ENCODE measurements at places on chromosomes 3 and 15. TPM values are rescaled to one million over a fixed set of nuclear protein-coding genes. Genes with fewer than 3 reads are reported as not detected.

The DNASE1L3 gene
- not detected for polyA plus RNA-seq

DNA sequence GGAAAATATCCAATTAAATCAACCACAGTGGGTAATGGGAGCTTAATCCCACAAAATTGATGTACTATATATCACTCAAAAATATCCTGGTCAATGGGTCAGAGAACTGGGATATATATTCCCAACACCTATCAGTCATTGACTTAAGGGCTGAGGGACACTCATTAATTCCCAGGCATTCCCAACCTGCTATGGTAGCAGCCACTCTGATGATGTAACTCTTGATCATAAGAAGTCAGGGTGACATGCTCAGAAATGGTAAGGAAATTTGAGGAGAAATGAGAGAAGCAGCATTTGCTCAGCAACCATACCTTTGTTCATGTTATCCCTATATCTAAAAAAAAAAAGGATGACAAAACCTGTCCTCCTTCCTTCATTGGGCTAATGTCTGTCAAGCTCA, 3.1 kb upstream of the PLOD2 start:
- DNase-seq, result no peak

GRCh38 chr3:52388348-52388821, 56.5 kb downstream of the SEMA3G start:
- peak; percentile 48 for DNase-seq

- DNase-seq, result no peak
These were observed 207.6 kb downstream of the CHST2 start for GRCh38 chr3:143326983-143327778.

GRCh38 chr15:47773143-47773542, 55.8 kb downstream of the SEMA6D start:
- no peak for DNase-seq

DNA sequence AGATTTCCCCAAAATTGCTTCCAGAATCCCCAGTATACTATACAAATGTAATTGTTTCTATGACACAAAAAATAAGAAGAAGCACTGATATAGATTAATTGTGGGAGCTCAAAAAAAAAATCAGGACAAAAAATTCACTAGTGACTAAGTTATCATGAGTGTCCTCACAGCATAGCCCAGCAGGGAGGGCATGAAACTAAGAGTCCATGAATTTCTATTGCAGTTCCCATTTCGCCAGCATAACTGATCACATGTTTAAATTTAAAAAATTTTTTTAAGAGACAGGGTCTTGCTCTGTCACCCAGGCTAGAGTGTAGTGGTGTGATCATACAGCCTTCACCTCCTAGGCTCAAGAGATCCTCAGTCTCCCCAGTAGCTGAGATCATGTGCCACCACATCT, 10.6 kb downstream of the NCEH1 start:
- no peak for DNase-seq

DNA sequence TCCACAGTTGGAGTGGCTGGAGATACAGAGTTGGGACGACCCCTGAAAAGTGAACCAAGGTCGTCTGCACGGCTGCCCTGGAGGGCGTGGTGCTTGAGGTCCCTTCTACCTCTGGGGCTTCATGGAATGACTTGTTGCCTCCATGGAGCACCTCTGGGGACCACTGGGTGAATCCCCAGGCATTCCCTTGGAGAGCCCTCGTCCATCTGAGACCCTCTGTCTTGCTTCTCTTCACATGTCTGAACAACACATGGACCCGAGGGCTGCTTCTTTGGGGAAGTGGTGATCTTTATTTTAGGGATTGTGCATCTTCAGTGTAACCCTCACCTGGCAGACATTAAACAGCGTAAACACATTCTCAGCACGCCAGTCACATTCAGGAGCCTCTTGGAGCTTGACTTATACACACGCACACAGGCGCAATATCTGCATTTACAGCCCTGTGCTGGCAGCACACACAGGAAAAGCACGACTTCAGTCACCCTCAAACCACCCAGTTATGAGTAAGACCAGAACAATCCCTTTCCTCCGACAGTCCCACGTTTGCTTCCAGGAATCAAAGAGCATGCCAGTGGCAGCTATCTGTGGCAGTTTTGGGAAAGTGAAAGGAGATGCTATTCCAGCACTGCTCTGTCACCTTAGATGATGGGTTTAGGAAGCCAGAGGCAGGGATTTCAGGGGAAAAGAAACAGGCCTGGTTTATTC, 12.6 kb downstream of the FAM107A start:
- DNase-seq, result no peak

DNA sequence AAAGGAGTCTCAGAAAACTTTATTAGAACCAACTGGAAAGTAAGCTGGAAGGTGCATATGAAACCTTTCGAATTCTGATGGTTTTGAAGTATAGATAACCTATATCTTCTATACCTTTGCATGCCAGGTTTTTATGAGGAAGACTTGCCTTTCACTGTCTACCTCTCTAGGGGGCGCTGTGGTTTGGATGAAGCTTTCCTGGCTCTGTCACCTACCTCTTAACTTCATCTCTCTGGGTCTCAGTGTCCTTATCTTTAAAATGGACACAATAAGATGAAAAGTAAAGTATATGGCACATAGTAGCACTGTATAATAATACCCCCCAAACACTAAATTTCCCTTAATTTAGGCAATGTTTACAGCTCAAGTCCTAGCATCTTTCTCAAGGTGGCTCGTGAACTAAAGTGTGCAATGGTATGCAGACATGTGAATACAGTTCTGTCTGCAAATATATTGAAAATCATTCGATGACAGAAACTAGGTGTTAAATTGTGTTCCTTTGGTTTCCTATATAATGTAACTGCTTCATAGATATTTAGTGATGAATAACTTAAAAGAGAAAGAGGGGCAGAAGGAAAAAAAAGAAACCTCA, 314.3 kb downstream of the CHST2 start:
- DNase-seq, result peak; percentile 26

GRCh38 chr15:29361560-29361959, 91.9 kb upstream of the NSMCE3 start:
- no peak for DNase-seq

DNA sequence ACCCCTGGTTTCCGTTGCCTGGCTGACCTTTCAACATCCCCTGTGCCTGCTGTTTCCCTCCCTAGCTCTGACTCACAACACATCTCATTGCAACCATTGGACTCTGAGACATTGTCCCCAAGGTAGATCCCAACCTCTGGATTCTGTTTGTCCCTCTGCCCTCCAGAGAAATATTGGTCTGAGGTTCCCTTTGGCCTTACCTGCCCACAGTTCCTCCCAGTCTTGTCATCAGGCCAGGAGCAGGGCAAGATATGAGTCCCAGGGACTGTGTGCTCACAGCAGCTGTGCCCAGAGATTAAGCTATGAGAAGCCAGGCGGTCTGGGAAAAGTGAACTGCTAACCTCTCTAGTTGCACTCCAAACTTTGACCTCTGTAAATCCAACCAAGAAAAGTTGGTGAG, 168.2 kb upstream of the NR2F2 start:
- peak; percentile 58 for DNase-seq
